Panc1 (cell line): ENCODE measurements at places on chromosomes 4 and X.

DNA sequence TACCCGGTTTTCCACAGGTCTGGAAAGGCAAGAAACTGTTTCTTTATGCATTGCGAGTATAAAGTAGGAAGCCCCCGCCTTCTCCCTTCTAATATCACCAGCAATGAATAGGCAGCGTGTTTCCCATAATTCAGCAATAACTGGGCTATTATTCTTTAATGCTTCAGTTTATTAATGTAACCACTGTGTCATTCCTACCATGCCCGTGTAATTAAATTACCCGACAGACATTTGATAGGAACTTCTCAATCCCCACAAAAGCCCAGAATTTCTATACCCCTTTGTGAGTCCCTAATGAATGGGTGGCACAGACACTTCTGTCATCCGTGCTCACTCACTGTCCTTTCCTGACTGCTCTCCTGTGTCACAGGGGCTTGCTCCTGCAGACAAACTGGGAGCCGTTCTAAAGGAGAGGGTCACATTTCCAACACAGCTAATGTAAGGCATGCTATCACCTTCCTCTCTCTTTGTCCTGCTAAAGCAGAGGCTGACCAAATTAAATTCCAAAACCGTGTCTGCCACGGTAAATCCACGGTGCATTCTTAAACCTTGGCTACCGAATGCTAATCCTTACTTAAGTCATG is 108.5 kb upstream of the MID1 start:
- no peak for DNase-seq

DNA sequence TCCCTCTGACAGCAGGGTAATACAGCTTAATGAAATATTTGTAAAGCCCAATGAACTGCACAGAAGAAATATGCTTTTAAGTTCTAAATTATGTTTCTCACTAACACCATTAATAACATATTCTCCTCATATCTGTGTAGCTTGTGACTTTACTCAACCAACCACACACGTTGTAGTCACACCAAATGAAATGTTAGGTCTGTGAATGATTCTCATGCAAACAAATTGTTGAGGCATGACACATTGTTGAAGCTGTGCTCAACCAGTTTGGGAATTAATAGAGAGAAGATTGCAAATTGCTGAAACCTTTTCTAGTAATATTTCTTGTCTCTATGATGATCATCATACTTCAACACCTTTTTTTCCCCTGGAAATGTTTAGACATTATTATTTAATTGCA is 645.9 kb downstream of the PCDH7 start:
- DNase-seq = no peak

GRCh38 chr4:22824091-22824490 is 131.4 kb downstream of the GBA3 start:
- no peak for DNase-seq

GRCh38 chrX:152810403-152810802 is 20.2 kb downstream of the CETN2 start:
- no peak for DNase-seq

- DNase-seq = no peak
These were observed 62.3 kb upstream of the ADRA2C start for GRCh38 chr4:3703677-3704521.

DNA sequence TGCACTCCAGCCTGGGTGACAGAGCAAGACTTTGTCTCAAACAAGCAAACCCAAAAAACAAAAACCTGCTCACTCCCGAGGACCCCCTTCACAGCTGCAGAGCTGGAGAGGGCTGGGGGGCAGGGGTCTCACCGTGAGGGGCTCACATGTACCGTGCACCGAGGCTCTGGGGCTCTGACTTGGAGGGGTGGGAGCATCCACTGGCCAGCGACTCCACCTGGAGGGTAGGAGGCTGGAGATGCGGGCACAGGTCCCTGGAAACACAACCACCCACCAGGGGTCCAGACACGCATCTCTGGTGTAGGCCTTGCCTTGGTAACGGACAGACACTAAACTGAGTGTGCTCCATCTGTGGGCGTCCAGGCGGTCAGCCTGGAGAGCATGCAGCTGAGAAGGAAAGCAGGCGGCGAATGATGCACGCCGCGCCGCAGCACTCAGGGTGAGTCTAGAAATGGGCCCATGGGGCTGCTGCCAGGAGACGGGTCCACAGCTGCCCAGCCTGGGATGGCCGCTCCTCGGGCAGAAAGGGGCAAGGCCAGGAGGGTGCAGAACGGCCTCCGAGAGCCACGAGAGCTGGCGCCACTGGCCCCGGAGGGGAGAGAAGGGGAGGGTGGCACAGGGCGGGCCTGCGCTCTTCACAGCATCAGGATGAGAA is 26.1 kb downstream of the PPP2R3B start:
- no peak for DNase-seq

DNA sequence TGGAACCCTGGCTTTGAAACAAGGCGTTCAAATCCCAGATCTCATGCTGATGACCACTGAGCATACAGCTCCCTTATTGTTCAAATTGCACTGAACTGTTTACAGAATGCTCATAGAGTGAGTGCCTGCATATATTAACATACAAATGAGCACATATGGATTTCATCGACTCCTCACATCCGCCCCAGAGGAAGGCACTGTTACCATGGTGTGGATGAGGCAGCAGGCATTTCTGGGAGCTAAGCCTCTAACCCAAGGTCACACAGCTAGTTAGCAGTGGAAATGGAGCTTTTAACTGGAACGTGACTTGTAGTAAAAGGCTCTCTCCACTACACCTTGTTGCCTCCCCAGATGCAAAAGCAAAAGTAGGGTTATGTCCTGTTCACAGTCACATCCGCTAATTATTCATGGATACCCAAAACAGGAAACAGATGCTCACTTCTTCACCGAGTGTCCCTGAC is 289.7 kb downstream of the STK32B start:
- DNase-seq = no peak

- no peak for DNase-seq
These were observed 25.3 kb downstream of the VSIG4 start for GRCh38 chrX:66014556-66014955.

GRCh38 chr4:113880240-113881028 is 99.0 kb downstream of the ARSJ start:
- DNase-seq = no peak

DNA sequence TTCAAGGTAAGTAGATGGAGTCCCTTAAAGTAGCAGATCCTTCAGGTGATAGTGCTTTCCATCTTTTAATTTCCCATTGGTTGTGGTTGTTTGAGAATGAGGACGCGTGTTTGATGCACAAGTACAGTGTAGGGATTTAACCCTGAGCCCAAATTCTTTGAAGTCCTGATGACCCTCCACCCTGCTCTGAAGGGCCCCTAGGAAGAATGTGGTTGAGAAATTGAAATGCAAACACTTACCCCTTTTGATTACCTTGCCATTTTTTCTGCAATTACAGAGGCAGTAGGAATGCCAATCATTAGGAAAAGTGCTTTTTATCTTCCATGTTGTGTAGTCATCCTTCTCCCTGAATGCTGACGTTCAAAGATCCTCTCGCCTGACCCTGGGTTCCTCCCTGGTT is 112.4 kb downstream of the ZNF518B start:
- DNase-seq = no peak
